ENCODE measurements at places on chromosomes 7 and 10. TPM values are rescaled to one million over a fixed set of nuclear protein-coding genes. Genes with fewer than 3 reads are reported as not detected.

DNA sequence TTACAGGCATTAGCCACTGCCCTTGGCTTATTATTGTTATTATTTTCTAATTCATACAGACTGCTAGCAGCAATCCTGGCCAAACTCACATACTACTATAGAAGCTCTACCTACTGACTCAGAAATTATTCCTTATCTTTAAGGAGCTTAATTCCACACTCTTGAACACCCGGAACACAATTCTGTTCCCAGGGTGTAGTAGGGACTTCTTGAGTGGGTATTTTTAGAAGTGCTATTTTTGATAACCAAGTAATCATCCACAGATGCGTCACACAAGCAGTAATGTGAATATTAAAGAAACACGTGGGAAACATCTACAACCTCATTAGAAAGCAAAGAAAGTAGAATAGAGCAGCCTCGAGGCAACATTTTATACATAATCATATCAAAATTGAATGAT, 149.2 kb downstream of the PTEN start:
- no peak for DNase-seq

- peak; percentile 56 for DNase-seq
These were observed 14.4 kb upstream of the SH2B2 start for GRCh38 chr7:102272075-102272916.

- DNase-seq = no peak
These were observed 26.0 kb downstream of the SPOCK2 start for GRCh38 chr10:72062382-72062781.

DNA sequence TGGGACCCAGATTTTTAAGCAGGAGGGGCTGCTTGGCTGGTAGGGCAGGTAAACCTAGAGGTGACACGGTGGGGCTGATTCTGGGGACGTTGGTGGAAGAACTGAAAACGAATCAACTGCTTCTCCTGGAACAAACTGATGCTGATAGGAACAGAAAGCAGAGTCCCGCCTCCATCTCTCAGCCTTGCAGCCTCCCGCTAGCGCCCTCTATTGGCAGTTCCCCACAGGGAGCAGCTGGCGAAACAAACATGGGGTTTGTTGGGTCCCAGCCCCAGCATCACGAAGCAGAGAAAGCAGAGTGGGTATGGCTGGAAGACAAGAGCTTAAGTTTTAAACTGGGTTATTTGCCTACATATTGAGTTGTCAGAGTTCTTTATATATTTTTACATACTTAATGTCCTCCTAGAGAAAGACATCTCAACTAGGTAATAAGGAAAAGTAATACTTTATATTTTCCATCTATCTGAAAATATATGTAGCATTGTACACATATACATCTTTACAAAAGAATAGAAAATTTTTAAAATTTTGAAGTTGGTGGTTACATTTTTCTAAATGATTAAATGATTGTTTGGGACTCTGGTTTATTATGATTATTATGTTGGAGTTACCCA, 42.3 kb upstream of the FOXI2 start:
- no peak for DNase-seq

- DNase-seq = no peak
These were observed 389.6 kb downstream of the GFRA1 start for GRCh38 chr10:115883372-115883771.

GRCh38 chr10:74289951-74290350, 138.9 kb downstream of the ADK start:
- DNase-seq = no peak

- no peak for DNase-seq
These were observed 9.3 kb upstream of the OR6V1 start for GRCh38 chr7:143042790-143043271.

- peak; percentile 25 for DNase-seq
These were observed 299.8 kb downstream of the HGF start for GRCh38 chr7:81469869-81470723.

DNA sequence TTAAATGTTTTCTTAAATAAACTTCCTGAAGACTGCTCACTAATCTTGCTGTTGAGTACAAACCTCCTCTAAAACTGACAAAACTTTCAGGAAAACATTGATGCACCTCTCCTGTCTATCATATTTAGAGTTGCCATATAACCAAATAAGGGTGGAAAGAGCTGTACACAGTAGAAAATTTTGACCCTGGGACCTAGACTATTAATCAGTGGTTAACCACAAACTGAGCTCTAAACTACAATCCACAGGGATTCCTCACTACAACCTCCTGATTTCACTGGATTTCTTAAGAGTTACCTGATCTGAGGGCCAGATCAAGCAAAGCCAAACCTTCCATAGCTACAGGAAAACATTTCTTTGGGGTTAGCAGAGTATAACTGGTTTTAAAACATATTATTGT, 39.9 kb upstream of the WNT16 start:
- peak; percentile 65 for DNase-seq

GRCh38 chr7:50727711-50728110, 55.0 kb downstream of the GRB10 start:
- no peak for DNase-seq

DNA sequence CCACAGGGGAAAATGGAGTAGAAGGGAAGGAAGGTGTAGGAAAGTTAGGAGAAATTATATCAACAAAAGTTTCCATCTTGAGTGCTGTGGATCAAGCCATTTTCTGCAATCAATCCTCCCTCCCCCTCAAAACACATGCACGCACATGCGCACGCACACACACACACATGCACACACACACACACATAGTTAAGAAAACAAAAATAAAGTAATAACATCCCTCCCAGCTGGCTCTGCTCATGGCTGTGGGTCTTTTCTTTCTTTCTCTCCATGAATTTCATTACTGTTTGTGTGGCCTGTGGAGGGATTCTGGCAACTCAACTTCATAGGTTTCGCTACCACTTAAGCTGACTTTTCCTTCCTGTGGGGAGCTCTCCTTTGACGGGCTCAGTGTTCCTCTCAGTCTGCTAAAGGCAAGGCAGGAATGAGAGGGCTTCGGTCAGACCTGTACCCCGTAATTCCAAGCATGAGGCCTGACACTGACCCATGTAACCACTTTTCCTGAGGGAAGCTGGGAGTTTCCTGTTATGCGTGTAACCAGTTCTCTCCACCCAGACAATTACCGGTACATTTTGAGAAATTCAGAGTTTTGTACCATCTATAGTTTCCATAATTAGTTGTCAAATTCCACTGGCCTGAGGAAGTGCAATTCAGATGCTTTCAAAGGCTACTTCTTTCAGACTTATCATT, 79.8 kb downstream of the ZNF92 start:
- no peak for DNase-seq

GRCh38 chr10:50605269-50605950, 18.3 kb downstream of the SGMS1 start:
- peak; percentile 57 for DNase-seq

The CELF2 gene
- 16.9 TPM for total RNA-seq

The CCAR1 gene
- total RNA-seq = 45.5 TPM

The TWIST1 gene
- total RNA-seq = 6.3 TPM

The PRPS1L1 gene
- not detected for total RNA-seq
